ENCODE measurements at places on chromosomes 16 and 17.

GRCh38 chr16:48000622-48001021 is 155.2 kb downstream of the ABCC12 start:
- DNase-seq: no peak

DNA sequence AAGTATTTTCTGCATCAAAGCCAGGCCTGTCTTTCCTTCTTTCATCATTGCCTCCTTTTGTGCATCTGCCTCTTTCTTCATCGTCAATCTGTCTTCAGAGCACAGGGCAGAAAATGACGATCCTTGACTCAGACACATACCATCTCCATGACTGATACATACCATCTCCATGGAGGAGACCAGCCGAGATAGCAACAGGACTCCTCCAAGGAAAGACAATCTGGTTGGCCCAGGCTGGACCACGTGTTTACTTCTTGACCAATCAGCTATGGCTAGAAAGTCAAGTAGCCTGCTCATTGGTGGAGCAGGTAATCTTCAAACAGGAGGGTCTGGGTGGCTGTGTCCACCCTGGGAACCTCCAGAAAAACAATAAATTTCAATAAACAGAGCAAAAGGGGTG is 164.6 kb downstream of the CPPED1 start:
- DNase-seq: no peak

- DNase-seq: no peak
These were observed 11.2 kb downstream of the NCBP3 start for GRCh38 chr17:3834811-3835210.

DNA sequence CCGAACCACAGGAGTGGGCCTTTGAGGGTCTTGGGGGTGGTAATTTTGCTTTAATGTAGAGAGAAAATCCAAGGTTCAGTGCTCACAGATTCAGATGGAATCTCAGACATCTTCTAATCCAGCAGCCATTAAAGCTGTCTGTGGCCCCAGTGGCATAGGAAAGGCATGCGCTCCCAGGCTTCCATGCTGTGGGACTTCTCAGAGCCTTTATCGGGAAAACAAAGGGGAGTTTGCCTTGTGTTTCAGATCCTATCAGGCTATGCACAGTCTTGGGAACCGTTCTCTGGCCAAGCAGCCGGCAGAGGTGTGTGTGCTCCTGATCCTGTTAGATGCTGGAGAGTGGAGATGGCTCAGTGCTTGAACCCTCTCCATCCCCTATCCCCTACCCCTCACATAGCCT is 7.8 kb downstream of the ADGRG1 start:
- no peak for DNase-seq

DNA sequence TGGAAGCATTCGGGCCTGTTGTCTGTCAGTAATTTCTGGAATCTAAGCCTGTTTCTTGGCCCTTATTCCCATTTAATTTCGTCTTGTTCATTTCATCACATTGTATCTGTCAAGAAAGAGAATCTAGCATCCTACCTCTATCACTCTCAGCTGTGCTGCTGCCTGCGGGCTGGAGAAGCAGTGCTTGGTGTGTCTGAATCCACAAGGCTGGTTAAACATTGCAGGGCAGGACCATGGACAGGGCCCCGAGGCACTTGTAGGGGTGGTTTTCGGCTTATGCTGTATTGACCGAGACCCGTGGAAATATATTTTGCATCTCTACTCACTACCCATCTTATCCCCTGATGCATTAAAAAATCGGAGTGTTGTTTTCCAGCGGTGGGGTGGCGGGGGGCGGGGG is 3.1 kb downstream of the RAB11FIP4 start:
- peak; percentile 83 for DNase-seq
